ACHN (cell line): ENCODE measurements at places on chromosomes 6 and 20.

- no peak for DNase-seq
These were observed 422.9 kb upstream of the CHD6 start for GRCh38 chr20:42041000-42041565.

- no peak for DNase-seq
These were observed 154.1 kb upstream of the MYLIP start for GRCh38 chr6:15974817-15975216.

GRCh38 chr20:34871320-34871926 lies 1.2 kb downstream of the GGT7 start:
- no peak for DNase-seq

GRCh38 chr6:14734052-14734415 lies 511.8 kb upstream of the JARID2 start:
- DNase-seq: no peak

- no peak for DNase-seq
These were observed 303.3 kb downstream of the EYA4 start for GRCh38 chr6:133544419-133544818.
